ENCODE measurements at places on chromosomes 2 and 18.

DNA sequence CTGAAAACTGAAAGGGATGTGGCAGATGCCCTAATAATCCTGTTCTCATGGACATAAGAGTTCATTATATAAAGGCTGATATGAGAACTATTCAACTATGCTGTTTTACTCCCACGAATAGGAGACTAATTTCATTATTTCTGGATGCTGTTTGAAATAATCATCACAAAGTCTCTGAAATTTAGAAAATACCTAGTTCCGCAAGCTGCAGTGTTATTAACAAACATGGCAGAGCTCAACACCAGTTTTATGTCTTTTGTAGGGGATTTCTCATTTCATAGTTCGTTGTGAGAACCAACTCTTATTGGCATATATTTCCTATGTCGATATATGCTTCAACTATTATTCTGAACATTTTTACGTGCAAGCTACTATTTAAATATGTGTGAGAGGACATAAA, 200.3 kb upstream of the SLC8A1 start:
- no peak for DNase-seq

- DNase-seq: no peak
Measured at GRCh38 chr2:127541809-127542208, 6.3 kb downstream of the MYO7B start.

- DNase-seq: no peak
Measured at GRCh38 chr18:79102886-79103285, 33.7 kb downstream of the ATP9B start.

DNA sequence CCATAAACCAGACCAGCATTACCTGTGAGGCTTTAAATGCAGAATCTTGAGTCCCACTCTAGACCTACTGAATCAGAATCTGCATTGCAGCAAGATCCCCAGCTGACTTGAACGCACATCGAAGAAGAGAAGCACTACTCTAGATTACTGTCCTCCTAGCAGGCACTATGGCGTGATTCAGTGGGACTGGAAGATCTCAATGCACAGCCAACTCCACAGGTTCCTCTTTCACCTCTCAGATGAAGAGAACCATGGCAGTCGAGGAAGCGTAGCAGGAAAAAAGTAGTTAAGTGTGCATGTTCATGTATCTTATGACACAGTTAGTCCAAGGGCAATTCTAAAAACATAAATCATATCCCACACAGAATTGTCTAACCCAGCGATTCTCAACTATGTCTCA, 97.4 kb downstream of the STK39 start:
- no peak for DNase-seq

GRCh38 chr2:120809151-120809550, 73.5 kb downstream of the GLI2 start:
- no peak for DNase-seq

Measured in renal pelvis (tissue), 12 donors.